ENCODE measurements at places on chromosomes 2 and 18.
A peak's percentile ranks its signal among the peaks of the same experiment; 100 is the strongest.

DNA sequence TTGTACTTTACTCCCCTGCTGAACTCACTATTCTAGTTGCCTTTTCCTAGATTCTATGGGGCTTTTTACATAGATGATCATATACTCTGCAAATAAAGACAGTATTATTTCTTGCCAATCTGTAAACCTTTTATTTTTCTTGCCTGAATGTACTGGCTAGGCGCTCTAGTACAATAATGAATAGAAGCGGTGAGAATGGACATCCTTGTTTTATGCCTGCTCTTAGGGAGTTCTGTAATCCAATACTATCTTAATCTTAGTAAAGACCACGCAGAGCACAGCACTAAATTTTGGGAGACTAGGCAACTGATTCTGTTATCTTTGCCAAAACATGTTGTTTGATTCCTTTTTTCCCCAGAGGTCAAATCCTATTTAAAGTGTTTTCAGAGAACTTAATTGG, 7.0 kb downstream of the KRCC1 start:
- no peak for DNase-seq

- DNase-seq, result peak; percentile 41
Observed at GRCh38 chr2:102276549-102277201, 34.7 kb upstream of the IL1RL1 start.

DNA sequence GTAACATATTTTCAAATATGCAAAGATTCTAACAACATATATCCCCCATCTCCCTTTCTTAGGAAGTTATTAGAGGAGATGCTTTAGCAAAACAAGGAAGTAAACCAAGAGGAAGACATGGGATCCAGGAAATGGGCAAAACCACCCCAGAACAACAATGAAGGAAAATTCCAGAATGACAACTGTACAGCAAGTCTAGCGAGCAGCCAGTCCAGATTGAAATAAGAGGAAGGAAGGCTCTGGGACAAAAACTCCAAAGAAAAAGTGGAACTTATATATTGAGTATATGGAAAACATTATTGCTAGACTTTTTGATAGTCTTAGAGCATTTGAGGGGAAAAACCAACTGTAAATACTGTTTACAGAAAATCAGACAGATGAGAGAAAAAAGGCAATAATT, 2.9 kb upstream of the ARPC2 start:
- DNase-seq, result no peak

DNA sequence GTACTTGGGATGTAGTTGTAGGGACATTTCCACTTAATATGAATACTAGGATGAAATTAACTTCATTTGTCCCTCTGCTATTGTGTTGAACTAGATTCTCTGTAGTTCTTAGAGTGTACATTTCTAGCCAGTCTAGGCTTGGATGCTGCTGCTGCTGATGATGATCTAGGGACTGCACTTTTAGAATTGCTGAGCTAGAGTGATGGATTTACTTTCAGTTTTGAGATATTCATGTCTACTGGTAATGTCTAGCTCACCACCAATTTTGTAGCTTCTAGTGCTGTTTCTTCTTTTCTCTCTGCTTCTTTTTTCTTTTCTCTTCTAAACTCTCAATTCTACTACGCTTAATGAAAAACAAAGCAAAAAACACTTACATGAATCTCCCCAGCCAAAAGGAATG, 49.4 kb downstream of the MRPS9 start:
- no peak for DNase-seq

GRCh38 chr2:136347981-136348380, 230.0 kb upstream of the CXCR4 start:
- DNase-seq, result no peak

GRCh38 chr2:148875387-148876051, 492 bp downstream of the KIF5C start:
- no peak for DNase-seq

GRCh38 chr2:227462462-227462951, 9.4 kb upstream of the AGFG1 start:
- DNase-seq, result peak; percentile 34

DNA sequence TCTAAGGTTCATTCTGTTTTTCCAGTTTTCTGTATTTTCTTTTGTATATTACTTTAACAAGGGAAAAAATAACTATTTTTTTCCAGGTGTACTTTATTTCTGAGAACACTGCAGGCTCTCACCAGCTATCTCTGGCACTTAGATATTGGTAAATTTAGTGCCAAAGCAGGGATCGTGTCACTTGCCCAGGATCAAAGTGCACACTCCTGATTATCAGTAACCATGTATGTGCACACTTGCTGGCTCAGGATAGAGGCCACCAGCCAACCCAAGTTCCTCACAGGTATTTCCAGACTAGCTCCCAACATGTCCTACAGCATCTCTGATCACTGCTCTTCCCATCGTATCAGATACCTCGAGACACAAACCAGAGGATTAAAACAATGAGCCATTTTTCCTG, 5.8 kb upstream of the FZD5 start:
- DNase-seq, result no peak

- DNase-seq, result no peak
Observed at GRCh38 chr18:27823053-27823452, 353.9 kb downstream of the CDH2 start.

DNA sequence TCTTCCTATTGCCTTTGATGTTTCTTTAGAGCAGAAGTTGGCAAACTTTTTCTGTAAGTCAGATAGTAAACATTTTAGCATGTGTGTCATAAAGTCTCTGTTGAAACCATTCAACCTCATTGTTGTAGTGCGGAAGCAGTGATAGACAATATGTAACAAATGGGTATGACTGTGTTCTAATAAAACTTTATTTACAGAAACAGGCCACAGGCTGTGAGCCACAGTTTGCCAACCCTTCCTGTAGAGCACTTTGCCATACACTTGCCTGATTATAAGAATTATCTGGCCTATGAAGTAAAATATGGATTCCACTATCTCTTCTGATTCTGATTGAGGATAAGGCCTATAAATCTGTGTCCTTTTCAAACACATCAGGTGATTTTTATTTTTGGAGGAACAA, 237.4 kb downstream of the DOK6 start:
- no peak for DNase-seq

GRCh38 chr18:34880403-34880802, 160.8 kb upstream of the MAPRE2 start:
- DNase-seq, result no peak

DNA sequence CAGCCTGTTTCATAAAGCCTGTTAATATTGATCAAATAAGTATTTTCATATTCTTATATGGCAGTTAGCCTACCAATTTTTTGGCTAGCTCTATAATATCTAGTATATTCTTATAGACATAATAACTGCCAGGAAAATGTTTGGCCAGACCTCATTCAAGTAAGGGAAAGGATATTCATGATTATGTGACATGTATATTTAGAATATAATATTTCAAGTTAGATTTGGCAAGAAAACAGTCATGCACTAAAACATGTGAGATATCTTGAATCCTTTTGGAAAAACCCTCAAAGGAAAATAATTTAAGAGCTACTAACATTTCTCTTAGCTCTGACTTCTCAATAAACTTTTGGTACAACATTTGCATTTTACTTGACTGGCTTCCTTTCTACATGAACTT, 694.1 kb downstream of the PLCL1 start:
- no peak for DNase-seq

GRCh38 chr2:19028587-19029375, 329.6 kb downstream of the OSR1 start:
- no peak for DNase-seq

DNA sequence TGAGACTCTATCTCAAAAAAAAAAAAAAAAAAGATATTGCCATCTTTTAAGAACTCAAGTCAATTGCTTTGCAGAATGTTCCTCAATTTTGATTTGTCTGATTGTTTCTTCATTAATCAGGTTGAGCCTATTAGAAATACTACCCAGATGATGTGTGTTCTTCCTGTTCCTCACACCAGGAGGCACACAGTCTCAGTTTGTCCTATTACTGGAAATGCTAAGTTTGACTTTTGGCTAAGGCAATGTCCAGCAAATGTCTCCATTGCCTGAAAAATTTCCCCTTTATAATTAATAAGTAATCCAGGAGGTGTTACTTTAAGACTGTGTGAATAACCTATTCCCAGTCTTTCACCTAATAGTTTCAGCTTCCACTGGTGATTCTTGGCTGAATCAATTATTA, 28.4 kb downstream of the BOLA3 start:
- DNase-seq, result no peak

- peak; percentile 32 for DNase-seq
Observed at GRCh38 chr2:197498937-197499593, 575 bp downstream of the HSPD1 start.

GRCh38 chr2:192029089-192029488, 165.6 kb downstream of the TMEFF2 start:
- peak; percentile 25 for DNase-seq

DNA sequence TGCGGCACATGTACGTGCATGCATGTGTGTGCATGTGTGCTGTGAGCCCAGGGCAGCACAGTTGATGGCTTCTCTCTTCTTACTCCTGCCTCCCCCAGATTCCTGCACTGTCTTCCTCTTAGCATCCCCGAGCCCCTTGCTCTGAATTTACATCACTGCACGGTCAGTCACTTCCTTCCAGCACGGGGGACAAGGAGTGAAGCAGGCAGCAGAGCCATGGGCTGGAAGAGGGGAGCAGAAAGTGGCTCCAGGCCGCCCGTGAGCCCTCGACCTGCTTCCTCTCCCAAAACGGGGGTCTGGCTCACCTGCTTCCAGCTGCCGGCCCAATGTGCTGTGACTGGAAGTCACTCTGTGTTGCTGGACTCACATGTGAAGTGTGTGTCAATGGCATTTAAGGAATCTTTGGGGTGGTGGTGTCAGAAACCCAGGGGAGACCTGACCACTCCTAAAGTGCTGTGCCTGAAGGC, 106.1 kb downstream of the FAM210A start:
- DNase-seq, result no peak

DNA sequence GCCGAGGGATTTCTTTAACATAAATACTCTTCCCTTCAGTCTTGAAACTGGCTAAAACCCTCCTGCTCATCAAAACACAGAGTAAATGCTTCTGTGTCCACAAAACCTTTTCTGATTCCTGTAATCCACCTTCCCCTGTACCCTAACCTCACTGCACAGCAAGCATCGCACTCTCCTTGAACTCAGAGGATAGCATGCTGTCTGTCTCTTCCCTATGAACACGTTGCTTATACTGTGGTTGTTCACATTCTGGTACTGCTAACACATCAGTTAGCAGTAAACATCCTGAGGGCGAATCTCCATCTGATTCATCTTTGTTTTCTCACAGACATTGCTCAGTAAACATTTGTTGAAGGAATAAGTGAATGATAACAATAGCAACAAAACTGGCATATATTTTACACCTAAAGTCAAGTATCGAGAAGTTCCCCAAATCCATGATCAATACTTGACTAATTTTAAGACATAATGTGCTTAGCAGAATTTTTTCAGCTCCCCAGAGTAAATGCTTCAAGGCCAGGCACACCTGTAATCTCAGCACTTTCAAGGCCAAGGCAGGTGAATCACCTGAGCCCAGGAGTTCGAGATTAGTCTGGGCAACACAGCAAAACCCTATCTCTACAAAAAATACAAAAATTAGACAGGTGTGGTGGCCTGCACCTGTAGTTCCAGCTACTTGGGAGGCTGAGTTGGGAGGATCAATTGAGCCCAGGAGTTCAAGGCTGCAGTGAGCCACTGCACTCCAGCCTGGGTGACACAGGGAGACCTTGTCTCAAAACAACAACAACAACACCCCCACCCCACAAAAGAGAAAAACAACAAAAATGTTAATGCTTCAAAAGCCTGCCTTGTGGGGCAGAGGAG, 45.6 kb upstream of the LPIN2 start:
- no peak for DNase-seq

GRCh38 chr18:55031979-55032378, 72.7 kb upstream of the CCDC68 start:
- DNase-seq, result no peak

GRCh38 chr18:32010124-32010721, 8.4 kb upstream of the RNF125 start:
- no peak for DNase-seq

DNA sequence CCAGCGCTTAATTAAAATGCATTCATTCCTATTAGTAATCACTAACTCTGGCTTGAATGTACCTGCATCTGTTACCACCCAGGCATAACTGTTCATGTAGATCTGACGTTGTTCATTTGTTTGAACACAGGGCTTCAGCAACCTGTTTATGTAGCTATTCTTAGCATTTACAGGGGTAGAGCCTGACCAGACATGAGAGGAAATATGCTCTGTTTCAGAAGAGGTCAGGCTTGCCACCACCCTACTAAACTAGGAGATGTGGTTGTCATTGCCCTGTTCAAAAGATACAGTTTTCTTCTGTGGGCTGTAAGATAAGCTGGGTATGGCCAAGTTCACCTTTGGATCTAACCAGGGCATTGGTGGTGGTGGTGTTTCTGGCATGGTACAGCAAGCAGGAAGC, 8.8 kb downstream of the MGAT5 start:
- no peak for DNase-seq

DNA sequence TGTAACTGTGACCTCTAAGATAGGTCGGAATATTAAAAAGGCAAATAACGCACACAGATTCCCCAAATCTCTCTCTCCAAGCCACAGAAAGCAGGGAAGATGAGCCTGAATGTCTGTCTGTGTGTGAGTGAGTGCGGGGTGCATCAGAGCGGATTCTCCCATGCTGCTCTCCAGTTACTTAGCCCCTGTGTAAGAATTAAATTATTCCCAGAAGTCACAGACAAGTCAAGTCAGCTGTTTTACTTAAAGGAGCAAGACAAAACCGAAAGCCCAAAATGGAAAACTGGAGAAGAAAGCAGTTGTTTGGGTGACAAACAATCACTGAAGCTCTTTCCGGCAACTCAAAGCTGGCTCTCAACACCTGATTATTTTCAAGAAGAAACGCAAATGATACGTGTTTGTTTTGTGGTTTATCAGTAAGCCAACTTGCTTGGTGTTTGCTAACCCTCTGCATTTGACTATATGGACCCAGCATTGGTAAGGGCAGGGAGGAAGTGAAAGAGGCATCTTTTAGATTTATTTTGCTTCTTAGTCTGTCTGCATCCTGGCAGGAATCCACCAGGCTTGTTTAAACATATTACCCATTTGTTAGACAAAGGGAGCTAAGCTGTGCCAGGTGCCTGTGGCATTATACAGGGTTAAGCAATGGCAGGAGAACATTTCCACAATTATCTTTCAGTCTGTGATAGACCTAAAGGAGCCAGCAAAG, 121.5 kb upstream of the CREB1 start:
- DNase-seq, result no peak

GRCh38 chr2:182018218-182018617, 32.6 kb downstream of the PPP1R1C start:
- no peak for DNase-seq

- DNase-seq, result no peak
Observed at GRCh38 chr2:207491956-207492355, 37.8 kb upstream of the CREB1 start.

- no peak for DNase-seq
Observed at GRCh38 chr18:45100321-45101105, 419.8 kb downstream of the SETBP1 start.

DNA sequence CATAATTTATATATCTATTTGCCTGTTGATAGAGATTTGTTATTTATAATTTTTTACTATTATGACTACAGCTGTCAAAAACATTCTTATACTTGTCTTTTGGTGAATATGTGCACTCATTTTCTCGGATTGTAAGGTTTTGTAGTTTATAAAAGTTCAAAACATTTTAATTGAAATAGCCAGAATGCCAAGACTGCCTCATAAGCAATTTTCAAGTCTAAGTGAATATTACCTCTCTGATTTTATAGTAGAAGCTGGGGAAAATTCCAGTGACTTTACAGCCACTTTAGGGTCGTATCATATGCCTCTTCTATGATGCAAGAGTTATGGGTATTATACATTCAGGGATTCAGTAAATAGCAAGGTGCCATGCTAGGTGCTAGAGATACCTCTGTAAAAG, 21.0 kb downstream of the ZC3H6 start:
- no peak for DNase-seq
